GM12864 (cell line): ENCODE measurements at places on chromosomes 11 and 22.

GRCh38 chr11:68574308-68574707 is 110.0 kb upstream of the GAL start:
- no peak for DNase-seq

DNA sequence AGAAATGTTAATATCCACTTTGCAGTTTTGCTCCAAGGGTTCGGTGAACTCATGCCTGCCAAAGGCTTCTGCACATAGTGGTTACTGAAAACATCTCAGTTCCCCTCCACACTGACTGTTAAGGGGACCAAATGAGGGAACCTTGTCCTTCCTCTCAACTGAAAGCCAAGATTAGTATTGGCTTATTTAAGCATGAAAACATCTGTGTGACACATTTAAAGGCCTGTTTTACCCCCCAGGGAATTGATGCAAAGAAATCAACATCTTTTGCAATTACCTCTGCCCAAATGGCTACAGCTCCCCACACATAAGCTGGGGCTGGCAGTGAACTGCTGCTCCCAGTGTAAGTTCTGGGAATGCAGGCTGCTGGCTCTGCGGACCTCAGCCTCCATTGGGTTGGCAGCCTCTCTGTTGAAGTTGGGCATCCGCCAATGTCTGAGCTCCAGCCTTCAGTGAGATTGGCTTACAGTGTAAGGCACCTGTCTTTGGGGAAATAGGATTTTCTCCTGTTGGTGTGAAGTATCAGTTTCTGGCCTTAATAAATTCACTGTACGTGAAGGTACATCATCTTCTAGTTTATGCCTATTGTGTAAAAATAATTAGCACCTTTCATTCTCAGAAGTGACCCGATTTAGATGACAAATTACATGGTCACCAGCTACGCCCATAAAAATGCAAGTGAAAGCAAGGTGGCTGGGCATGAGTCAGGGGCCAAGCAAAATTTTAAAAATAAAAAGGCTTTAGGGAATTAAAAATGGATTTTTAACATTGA is 213.4 kb upstream of the SYN3 start:
- DNase-seq: peak; percentile 80

DNA sequence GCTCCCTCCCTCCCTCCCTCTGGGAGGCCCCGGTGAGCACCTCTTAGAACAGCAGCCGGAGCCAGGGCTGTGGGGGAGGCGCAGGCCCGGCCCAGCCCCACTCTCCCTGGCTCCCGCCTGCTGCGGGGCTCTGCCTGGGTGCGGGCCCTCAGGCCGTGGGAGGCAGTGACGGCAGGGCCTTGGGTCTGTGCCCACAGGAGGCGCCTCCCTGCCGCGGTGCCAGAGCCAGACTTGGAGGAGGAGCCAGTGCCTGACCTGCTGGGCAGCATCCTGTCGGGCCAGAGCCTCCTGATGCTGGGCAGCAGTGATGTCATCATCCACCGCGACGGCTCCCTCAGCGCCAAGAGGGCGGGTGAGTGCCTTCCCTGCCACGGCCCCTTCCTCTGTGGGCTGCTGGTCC is 9.5 kb downstream of the IRF7 start:
- DNase-seq: no peak

- no peak for DNase-seq
Measured at GRCh38 chr11:35267504-35267903, 128.5 kb downstream of the CD44 start.

- DNase-seq: no peak
Measured at GRCh38 chr11:72295471-72295870, 51.5 kb upstream of the PHOX2A start.

GRCh38 chr11:122007601-122008071 is 108.4 kb downstream of the BLID start:
- no peak for DNase-seq

DNA sequence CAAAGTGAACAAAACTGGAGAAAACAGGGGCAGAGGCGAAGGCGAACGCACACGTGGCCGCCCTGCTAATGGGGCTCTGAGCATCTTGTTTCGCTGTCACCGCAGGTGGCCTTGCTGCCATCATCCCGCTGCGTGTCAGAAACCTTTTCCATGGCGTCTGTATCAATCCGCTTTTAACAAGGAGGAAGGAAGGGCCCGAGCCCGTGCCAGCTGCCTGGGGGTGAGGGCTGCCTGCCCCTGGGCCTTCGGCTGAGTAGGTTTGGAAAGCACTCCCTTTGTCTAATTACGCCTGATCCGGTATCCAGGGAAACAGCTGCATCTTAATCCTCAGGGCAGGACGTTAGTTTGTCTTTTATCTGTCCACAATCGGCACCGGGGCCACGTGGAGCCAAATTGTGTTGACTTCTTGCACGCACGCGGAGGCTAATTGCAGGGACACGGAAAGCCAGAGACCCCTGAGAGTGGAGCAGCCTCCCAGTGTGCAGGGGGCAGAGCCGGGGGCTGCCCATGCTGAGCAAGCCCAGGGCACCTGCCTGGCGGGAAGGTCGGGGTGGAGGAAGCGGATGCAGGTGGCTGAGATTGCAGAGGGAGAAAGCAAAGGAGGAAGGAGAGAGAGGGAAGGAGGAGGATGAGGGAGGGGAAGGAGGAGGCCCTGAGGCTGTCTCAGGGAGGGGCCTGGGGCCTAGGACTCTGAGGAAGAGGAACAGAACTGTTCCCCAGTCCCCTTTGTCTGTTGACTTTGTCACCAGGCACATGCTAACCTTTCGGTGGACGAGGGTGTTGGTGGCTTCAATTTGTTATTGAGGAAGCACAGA is 19.2 kb upstream of the TH start:
- DNase-seq: no peak

GRCh38 chr11:84714316-84714780 is 912.8 kb downstream of the DLG2 start:
- no peak for DNase-seq

DNA sequence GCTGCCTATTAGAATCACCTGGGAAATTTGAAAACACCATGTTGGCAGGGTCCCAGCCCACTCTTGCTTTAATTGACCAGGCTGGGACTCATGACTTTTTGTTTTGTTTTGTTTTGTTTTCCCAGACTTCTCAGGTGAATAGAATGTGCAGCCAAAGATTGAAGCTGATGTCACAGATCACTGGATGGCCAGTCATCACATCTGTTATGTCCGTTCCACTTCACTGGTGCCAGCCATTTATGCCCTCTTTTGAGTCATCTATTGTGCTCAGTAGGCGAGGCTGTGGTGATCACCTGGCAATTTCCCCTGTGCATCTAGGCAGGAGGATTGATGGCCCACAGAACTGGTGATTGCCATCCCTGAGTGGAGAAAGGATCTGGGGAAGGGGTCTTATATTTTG is 297.3 kb downstream of the INSC start:
- DNase-seq: no peak

DNA sequence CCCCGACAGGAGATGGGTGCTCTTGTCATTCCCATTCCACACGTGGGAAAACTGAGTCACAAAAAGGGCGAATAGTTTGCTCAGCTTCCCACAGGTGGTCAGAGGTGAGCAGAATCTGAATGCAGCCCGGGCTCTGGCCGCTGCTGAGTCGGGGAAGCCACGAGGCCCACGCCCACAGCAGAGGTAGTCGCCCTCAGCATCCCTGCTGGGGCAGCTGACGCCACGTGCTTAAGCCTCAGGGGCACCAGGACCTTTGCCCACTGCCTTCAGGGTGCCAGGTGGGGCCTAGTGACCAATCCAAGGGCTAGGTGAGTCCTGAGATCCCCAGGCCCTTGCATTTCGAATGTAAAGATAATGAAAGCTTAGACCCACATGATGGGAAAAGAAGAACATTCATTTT is 24.2 kb upstream of the ARFGAP3 start:
- DNase-seq: no peak

DNA sequence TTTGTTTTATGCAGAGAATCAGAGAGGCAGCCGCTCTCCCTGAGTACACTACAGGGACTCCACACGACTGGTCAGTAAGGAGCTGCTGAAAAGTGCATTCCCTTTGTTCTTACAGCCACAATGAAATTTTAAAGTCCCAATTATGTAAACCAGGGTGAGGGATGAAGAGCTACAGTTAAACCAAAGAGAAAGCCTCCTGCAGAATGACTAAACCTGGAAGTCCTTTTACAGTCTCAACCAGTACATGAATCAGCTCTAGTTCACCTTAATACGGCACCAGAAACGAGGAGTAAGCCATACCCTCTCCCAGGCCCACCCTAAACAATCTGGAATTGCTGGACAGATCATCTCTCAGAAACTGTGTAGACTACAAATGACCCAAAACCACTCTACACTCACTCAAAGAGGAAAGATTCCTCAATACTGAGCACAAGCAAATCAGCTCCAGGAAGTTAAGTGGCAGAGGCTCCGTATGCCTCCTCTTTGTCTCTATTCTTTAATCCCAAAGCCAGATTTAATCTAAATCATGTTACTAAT is 113.1 kb downstream of the RBFOX2 start:
- DNase-seq: no peak

GRCh38 chr11:2137202-2138067 is 1.8 kb downstream of the IGF2 start:
- no peak for DNase-seq

DNA sequence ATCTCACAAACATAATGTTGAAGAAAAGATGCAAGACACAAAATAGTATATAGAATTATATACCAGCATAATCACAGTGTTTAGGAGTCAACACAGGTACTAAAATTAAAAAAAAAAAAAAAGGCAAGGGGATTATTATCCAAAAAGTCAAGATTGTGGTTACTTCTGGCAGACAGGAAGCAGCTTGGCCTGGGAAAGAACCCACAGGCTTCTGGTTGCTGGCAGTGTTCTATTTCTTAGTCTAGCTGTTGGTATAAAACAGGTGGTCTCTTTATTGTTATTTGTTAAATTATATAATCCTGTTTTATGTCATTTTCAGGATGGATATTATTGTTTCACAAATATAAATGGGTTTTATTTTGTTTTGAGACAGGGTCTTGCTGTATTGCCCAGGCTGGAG is 54.0 kb downstream of the C11orf58 start:
- DNase-seq: no peak

DNA sequence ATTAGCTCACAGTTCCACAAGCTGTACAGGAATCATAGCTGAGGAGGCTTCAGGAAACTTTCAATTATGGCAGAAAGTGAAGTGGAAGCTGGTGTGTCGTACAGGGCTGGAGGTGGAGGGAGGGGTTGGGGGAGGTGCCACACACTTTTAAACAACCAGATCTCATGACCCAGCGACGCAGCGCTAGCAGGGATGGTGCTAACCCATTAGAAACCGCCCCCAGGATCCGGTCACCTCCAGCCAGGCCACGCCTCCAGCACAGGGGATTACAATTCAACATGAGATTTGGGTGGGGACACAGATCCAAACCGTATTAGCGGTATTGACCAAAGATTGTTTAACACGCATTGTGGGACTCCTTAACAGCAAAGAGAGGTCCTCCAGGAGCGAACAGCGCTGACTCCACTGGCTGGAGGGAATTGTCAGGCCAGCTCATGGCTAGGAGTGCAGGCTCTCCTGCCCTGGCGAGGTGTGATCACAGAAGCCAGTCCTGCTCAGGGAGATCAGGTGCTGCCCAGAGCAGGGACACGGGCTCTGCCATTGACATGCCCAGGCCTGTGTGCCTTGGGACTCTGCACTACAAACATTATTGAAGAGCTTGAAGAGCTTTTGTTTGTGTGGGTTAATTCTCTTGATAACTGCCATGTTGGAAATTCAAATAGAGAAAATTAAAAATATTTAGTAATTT is 215.3 kb downstream of the TBC1D22A start:
- no peak for DNase-seq

GRCh38 chr22:28792491-28793383 is 7.6 kb downstream of the XBP1 start:
- no peak for DNase-seq

DNA sequence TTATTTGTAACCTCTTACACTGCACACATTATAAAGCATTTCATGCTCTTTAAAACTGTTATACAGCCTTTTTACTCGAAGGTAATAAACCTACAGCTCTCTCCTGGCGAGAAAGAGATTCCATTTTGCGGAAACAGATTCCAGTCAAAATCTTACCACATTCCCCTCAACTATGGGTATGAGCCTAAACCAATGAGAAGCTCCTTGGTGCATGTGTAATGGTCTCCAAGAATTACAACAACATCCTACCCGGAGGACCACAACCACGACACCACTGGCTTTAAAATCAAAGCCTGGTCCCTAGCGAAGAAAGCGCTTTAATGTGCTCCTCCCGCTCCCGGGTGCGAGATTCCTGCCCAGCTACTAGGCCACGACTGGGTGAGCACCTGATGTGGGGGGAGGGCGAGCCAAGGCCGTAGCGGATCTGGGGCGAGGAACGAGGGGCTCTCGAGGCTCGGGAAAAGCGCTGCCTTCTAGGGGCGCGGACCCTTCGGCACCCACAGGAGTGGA is 821 bp downstream of the CELF1 start:
- DNase-seq: no peak

- no peak for DNase-seq
Measured at GRCh38 chr11:93468290-93468689, 74.9 kb downstream of the SMCO4 start.

DNA sequence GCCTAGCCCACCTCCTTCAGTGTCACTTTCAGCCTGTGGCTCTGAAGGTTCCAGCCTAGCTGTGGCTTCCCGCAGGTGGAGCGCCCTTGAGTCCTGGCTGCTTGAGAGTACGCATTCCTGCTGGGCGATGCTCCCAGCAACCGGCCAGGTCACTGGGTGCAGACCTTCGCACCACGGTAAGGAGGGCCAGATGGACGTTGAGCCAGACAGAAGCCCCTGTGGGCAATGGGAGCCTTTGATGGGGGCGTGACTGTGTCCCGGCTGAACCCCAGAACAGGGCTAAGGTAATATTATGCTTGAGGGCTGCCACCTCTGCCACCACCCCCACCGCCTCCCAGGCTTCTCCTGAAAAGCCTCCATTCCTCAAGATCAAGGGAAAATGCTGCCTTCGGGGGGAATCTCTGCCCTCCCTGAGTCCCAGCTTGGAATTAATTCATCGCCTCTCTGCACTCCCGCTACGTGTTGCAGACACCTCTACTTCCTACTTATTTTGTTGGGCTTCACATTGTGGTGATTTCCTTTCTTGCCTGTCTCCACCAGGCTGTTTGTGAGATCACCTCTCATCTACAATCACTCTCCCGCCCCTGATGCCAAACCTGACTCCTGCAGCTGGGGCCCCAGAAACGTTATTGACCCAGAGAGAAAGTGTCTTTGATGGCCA is 144.9 kb upstream of the NECTIN1 start:
- no peak for DNase-seq

GRCh38 chr11:131038597-131038996 is 122.3 kb upstream of the SNX19 start:
- no peak for DNase-seq

GRCh38 chr11:16933291-16933690 is 80.9 kb downstream of the PLEKHA7 start:
- no peak for DNase-seq

GRCh38 chr22:25848954-25849353 is 107.0 kb downstream of the MYO18B start:
- no peak for DNase-seq

DNA sequence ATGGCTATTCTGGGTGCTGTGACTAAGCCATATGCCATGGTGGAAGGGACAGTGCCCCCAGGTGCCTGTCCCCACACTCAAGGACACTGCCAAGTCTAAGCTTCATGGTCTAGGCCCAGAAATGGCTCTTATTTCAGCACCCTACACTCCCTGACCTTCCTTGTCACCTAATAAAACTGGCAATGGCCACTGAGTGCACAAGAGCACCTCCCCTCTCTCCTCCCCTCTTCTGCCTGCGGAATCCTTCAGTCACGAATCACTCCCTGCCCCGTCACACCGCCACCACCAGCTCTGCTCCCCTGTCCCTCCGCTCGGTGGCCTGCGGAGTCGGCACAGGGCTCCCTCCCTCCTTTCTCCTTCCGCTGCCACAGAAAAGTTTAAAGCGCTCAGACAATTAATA is 19.0 kb upstream of the LMO1 start:
- DNase-seq: no peak
